Glutamatergic neuron (in vitro differentiated cells): ENCODE measurements at places on chromosomes 3 and 15. TPM values are rescaled to one million over a fixed set of nuclear protein-coding genes. Genes with fewer than 3 reads are reported as not detected.

Gene SLC7A14
- 6.2 TPM for total RNA-seq

Gene MFN1
- total RNA-seq = 80.5 TPM

Gene OCA2
- 1.7 TPM for total RNA-seq

Gene IGF2BP2
- 118 TPM for total RNA-seq

Gene TGM5
- total RNA-seq = not detected

Gene ZNF385D
- 42.9 TPM for total RNA-seq
